ENCODE measurements at places on chromosomes 7 and 10.

- DNase-seq: peak; percentile 52
Measured at GRCh38 chr7:142459551-142459963, 201.7 kb upstream of the PRSS58 start.

DNA sequence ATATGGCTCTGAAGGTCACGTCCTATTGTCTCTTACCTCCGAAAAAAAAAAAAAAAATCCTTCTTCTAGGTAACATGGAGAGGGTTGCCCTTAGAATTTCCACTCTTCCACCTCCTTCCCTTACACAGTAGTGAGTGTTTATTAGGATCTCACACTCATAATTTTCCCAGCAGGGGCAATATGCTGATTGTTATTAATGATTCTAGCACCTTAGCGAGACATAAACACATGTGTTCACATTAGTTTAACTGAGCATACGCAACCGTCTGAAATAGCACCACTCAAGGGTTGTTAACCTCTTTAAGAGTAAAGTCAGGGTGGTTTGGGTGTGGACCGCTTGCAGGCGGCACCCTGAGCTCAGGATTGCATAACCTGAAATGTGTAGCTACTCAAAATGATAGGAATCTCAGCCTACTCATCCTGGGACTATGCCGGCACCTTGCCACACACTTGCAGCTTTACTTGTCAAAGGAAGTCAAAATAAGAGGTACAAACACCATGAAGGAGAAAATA is 52.2 kb downstream of the CPEB3 start:
- no peak for DNase-seq

DNA sequence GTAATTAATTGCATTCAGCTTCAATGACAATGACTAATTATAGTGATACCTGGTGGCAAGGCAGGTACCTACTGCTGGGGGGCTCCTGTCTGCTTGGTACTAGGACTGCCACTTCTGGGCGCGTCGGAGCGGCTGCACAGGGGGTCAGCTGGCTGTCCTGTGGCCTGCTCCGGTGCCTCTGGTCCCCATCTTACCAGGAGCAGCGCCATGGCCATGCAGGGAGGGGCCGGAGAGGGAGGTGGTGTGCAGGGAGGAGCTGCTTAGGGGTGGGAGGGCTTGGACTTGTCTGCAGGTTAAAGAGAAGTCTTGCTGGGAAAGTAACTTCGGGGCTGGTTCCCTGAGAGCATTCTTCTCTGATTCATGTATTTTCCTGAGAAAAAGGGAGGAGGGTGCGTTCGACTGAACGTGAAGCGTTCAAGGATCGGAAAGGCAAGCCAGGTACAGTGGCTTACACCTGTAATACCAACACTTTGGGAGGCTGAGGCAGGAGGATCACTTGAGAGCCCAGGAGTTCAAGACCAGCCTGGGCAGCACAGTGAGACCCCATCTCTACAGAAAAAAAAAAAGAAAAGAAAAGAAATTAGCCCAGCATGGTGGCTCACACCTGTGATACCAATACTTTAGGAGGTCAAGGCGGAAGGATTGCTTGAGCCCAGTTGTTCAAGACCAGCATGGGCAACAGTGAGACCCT is 15.4 kb downstream of the CUX1 start:
- DNase-seq: no peak

DNA sequence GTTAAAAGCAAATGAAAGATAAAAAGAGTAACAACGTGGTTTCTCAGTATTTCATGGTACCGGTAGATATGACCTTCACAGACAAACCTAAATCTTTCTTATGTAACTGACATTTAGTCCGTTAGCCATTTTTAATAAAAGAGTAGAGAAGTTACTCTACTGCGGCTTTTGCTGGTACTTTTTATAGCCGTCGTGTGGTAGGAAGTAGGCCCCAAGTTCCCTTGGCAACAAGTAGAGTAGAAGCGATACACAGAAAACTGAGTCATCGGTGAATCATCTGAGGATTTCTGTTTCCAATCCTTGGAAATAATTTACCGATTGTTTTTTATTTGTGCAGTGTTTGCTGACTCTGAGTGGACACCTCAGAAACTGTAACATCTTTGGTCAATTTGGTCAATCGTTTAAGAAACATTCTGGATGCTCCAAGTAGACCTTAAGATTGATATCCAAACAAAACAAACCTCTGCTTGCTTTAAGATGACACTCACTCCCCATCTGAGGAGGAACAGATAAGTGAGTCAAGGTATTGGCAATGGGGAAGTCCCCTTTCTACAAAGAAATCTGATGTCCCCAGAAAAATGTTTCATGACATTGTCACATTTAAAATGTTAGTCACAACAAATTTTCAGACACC is 63.9 kb upstream of the AHR start:
- DNase-seq: no peak

DNA sequence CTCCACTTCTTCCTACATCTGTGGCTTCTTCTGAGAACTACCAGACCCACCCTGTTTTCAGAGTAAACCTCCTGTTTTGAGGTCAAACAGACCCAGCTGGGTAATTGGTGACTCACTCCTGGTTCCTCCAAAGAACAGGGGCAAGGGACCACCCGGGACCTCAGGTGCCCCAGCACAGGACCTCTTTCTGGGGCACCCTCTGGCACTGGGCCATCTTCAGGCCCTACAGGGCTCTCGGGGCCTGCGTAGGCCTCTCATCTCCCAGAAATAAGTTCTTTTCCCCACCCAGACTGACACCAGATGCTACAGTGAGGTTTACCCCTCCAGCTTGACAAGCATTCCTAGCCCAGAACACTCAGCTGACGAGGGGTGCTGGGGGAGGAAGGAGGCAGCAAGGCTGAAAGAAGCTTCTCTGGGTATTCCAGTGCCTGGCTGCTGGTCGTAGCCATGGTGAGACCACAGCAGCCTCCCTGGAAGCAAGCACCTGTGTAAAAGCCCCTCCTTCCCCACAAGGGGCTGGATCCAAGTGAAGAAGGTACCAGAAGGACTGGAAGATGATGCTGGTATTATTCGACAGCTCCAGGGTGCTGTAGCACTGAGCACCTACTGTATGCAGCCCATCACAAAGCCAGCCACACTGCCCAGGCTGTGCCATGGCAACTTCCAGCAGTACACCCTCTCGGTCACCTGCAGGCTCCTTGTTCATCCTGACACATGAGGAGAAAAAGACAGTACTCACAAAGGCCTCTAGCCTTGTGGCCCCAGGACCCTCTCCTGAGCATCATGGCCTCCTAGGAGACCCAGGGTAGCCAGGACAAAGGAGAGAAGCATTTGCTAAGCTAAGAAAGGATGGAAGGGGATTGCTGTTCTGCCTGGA is 47.4 kb downstream of the ALOX5 start:
- peak; percentile 34 for DNase-seq

DNA sequence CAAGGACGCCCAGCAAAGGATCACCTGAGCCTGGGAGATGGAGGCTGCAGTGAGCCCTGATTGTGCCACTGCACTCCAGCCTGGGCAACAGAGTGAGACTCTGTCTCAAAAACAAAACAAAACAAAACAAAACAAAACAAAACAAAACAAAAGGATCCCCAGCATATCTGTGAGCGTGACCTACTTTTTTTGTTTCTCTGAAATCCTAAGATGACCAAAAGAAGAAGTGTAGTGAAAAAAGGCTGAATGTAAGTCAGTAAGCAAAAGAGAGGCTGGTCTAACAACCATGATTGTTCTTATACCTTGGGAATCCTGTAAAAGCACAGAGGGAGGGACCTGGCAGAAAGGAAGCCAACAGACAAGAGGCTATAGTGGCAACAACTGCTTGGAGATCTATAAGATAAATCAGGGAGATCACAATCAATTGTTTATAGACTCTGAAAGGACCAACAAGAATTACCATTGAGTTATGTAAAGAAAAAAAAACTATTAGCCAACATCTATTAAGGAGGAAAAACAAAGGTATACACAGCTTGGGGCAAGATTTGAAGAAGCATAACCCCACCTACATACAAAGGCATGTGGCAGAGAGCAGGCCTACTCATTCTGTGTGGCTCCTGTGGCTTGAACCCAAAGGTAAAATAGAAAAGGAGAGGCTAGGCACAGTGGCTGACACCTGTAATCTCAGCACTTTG is 255.2 kb upstream of the KLF14 start:
- DNase-seq: no peak

- no peak for DNase-seq
Measured at GRCh38 chr10:84596585-84596984, 268.2 kb downstream of the CCSER2 start.

DNA sequence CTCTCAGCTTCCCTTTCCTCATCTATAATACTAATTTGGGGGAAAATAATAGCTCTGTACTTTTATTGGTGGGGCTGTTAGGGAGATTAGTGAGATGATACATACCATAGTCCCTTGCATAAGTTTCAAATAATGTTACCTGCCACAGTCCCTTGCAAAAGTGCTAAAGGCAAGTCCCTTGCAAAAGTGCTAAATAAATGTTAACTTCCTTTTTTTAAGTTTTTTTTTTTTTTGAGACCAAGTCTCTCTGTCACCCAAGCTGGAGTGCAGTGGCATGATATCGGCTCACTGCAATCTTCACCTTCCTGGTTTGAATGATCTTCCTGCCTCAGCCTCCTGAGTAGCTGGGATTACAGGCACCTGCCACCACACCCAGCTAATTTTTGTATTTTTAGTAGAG is 43.4 kb upstream of the SRGN start:
- no peak for DNase-seq

- no peak for DNase-seq
Measured at GRCh38 chr10:11469575-11470391, 141.7 kb downstream of the USP6NL start.

DNA sequence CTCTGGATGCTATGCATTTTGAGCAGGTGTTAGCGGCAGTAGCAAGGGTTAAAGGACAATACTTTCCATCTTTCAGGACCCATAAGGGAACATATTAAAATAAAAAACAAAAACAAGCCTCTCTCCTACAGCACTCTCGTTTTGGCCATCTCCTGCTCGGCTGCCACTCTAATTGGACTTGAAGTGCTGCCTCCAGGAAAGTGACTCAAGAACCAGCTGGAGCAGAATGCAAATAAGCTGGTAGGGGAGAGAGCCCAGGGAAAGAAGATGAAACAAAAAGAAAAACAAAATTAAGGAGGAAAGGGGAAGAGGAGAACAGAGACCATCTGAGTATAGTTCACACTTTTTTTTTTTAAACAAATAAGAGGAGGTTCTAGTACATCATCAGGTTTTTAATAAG is 65.6 kb downstream of the HBP1 start:
- no peak for DNase-seq

DNA sequence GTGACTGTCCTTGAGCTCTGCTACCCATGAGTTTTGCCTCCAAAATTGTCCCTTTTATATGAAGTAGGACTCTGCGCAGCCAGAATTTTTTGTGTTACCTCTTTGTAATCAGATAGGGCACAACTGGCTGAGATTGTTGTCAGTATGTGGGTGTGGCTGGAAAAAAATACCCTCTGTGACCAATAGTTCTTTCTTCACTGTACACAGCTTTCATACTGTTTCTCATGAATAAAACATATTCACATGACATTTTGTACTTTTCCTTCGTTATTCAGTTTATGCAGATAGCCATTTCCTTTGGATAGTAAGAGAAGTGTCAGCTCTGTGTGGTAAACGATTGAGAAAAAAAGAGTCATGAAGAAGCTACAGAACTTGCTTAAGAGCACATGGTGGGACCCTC is 49.6 kb upstream of the WNT8B start:
- DNase-seq: no peak

GRCh38 chr7:119959811-119960210 is 313.2 kb upstream of the KCND2 start:
- DNase-seq: no peak
